ENCODE measurements at places on chromosomes 3 and 15. TPM values are rescaled to one million over a fixed set of nuclear protein-coding genes. Genes with fewer than 3 reads are reported as not detected.

The CORO2B gene
- not detected for total RNA-seq

The VIPR1 gene
- 60.4 TPM for total RNA-seq

The CLDN18 gene
- total RNA-seq = not detected

The KBTBD12 gene
- total RNA-seq = not detected

The CCR2 gene
- total RNA-seq = not detected

The RASL12 gene
- total RNA-seq = not detected

The MORC1 gene
- total RNA-seq = not detected

The CCR5 gene
- not detected for total RNA-seq

The AQP9 gene
- not detected for total RNA-seq

The ZNF710 gene
- total RNA-seq = 47.3 TPM

The KATNBL1 gene
- 13.4 TPM for total RNA-seq

The TRA2B gene
- total RNA-seq = 296 TPM

The LTF gene
- total RNA-seq = 1.1 TPM

DNA sequence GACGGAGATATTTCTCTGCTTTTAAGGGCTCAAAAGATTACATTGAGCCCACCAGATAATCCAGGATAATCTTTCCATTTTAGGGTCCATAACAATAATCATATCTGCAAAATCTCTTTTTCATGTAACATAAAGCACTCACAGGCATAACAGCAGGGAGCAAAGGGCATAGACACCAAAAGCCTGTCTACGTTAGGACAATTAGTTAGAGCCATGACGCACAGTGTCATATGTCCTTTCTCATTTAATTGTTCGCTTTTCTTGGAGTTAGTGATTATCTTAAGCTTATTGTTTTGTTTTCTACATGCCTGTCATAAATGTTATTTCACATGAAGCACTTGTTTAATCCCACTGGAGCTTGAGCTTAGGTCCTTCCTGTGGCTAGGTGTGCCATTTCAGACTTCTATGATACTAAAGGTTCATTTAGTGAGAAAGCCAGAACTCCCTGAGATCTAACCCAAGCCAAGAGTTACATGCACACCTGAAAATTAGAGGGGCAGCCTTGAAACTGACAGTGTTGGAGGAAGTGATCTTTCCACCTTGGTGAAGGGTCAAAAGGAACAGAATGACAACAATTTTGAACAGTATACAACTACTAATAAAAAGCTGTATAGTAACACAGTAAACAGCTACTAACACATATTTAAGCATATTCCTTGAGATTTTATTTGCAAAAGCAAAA lies 11.7 kb upstream of the HHATL start:
- DNase-seq = no peak

- no peak for DNase-seq
Measured at GRCh38 chr3:140508550-140508949, 169.3 kb upstream of the TRIM42 start.

DNA sequence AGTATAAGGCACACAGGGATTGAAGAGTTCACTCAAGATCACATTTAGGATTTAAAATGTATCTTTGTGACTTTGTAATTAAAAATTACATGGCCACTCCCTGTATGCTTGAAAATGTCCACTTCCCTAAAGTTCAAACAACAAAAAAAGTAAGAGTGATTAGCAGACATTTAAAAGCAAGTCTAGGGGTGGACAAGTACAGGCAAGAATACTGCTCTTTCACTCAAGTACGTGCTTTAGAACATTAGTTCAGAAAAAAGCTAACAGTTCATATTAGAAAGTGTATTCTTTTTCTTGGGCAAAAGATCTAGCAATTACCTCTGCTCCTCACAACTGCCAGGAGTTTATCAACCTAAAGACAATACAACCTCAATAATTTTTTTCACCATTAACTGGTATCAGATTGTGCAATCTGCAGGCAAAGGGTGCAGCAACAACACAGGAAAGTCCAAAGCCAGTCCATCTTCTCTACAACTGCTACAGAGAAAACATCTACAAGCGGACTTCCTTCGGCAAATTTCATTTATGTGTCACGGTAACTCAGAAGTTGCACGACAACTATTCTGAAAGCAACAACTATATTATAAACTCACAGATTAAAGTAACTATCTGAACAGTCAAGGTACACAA lies 18.1 kb downstream of the CHSY1 start:
- no peak for DNase-seq

GRCh38 chr3:50806031-50806430 lies 131.3 kb downstream of the DOCK3 start:
- no peak for DNase-seq

GRCh38 chr3:157059181-157059580 lies 100.8 kb downstream of the CCNL1 start:
- no peak for DNase-seq

DNA sequence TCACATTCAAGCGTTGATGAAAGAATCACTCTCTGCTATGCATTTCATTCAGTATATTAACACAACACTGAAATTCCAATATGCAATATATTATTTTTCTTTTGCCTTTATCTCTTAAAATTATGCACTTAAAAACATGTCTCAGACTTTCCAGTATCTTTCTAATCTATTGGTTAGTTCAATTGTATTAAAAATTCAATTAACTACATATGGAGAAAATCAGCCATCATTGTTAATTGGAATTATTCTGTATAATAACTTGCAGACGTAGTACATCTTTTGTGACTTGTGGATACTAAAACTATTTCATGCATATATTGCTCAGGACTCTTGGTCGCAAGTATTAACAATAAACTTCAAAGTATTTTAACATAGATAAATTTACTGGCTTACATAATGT lies 715.6 kb downstream of the GRM7 start:
- DNase-seq = no peak

DNA sequence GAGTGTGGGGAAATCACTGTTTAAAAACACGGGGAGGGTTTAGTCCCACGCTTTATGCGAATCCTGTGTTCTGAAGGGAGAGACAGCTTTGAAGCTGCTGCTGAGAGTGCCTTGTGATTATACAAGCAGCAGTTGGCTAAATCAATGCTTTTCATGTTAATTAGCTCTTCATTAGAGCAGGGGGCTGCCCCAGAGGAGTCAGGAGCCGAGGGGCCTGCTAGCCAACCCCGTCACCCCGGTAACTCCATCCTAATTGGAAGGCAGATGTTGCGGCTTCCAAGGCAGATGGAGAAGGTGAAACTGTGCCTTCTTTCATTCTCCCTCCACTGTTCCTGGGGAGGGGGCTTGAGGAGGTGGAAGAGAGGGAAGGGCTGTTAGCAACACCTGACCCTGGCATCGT lies 92.4 kb upstream of the ANKRD34C start:
- no peak for DNase-seq

DNA sequence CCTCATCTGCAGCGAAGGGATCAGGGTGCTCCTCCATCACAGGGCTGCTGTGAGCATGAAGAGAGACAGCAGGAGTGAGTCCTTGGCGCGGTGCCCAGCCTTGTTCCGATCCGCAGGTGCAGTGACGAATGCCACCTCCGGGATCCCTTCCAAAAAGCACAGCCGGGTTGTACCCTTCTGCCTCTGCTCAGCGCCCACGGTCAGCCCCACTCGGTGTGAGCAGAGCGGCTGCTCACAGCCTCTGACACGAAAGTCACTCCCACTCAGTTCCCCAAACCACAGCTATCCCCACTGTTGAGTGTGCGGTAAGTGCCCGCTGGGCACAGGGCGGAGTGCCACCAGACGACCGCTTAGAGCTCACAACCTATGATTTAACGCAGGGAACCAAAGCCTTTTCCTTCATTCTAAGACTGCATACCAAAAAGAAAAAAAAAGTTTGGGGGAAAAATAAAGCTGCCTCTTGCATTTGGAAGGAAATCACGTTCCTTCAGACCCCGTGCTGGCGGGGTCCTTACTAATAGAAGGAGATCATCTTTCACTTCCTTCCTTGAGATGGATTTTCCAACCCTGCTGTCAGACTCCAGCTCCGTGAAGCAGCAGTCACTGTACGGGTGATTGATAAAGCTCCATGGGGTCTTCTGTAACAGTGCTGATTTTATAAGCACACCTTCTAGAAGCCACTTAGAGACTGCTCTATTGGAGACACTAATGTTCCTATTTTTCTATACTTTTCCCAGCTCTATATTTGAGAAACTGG lies 34.7 kb upstream of the TUBGCP5 start:
- DNase-seq = peak; percentile 30

DNA sequence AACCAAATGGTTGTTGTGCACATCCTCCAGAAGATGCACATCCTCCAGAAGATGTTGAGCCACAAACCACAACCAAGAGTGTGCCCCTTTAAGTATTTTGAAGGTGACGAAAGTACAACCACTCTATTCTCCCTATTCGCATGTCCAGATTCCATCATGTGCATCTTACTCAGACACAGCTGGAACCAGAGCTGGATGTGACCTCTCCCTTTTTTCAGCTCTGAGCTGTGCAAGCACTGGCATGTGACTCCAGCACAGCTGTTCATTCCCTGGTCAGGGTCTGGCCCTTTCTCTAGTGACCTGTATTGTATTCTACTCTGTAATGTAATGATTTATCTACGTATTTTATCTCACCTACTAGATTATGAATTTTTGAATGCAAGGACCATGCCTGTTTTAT lies 29.3 kb upstream of the DLG1 start:
- DNase-seq = no peak

DNA sequence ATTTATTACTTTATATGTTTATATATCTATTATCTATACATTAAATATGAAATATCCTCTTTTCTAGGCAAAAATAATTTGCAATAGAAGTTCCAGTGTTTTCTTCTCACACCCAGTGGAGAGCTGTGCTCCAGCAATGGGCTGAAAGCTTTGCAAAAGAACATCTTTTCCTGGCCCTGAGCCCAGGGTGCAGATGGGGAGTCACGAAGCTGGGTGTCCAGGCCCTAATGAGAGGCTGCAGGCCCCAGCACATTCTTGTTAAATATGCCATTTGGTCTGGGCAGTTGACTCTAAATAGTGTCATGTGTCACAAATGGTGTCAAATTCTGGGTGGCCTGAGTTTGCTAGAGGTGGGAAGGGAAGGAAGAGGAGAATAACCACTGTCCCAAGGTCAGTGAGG lies 5.7 kb downstream of the NTRK3 start:
- no peak for DNase-seq

DNA sequence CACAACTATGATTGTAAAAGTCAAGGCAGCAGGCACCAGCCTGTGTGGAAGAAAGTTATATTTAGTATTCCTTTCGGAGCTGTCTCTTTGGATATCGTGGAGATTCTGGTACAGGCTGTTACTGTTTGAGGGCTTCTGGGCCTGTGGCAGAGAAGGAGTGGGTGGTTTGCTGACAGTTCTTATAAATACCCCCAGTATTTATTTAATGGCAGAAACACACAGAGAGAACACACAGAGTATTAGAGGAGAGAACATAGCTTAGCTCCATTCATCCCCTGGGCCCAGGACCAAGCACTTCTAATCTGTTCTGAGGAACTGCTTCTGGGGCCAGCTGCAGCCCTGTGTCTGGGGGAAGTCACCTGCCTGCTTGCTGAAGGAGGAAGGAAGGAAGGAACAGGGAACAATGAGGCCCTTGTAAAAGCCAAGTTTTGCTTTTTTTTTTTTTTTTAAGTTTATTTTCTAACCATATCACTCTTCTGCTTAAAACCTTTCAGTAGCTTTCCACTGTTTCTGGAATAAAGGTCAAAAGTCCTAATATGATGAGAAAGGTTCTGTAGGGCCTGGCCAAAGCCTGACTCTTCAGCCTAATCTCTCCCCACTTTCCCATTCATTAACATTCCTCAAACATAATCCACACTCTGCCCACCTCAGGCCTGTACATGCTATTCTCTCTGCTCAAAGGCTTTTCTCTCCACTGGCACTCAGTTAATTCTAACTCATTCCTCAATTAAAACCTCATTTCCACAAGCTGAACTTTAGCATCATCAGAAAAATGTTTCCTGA lies 11.8 kb upstream of the PP2D1 start:
- DNase-seq = no peak

GRCh38 chr15:62880278-62880677 lies 162.3 kb upstream of the TPM1 start:
- no peak for DNase-seq

DNA sequence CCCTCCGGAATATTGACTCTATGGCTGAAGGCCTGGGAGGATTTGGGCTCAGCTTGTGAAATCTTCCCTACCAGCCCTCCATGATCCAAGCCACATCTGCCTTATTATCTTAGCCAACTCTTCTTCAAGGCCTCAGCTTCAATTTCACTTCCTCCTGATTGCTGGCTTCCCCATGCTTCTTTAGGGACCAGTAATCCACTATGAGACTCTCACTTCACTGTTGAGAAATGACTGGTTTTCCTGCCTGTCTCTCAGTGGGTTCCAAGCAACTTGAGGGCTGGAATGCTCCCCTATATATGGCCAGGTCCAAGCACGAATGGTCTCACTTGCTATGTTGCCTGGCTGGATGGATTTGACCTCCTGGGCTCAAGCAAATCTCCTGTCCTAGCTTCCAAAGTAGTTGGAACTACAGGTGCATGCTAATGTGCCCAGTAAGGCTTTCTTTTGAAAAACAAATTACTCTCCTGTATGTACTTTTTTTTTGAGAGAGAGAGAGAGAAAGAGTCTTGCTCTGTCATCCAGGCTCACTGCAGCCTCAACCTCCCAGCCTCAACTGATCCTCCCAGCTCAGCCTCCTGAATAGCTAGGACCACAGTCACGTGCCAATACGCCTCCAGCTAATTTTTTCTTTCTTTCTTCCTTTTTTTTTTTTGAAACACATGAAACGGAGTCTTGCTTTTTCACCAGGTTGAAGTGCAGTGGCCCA lies 7.9 kb upstream of the PIK3CB start:
- no peak for DNase-seq

DNA sequence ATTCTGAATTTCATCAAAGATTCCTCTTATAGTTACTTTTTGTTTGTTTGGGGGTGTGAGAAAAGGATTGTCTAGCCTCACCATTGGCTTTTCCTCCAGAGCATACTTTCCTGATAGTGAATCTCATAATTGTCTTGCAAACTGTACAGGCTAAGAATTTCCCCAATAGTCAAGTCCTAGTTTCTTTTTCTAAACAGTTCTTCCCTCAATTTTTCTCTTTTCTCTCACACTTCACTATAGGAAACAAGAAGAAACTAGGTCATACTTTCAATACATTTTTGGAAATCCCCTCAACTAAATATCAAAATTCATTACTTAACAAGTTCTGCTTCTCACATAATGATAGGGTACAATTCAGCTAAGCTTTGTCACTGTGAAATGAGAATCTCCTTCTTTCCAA lies 241.9 kb downstream of the IL20RB start:
- DNase-seq = no peak

- DNase-seq = no peak
Measured at GRCh38 chr3:148223266-148223665, 474.4 kb upstream of the AGTR1 start.
